ENCODE measurements at places on chromosomes 12 and 14. TPM values are rescaled to one million over a fixed set of nuclear protein-coding genes. Genes with fewer than 3 reads are reported as not detected.

The HNF1A gene
- polyA plus RNA-seq, result not detected

The TRHDE gene
- 0.40 TPM for polyA plus RNA-seq

GRCh38 chr14:26729851-26730250 lies 132.0 kb upstream of the NOVA1 start:
- no peak for DNase-seq

GRCh38 chr14:83566567-83566966 lies 1963.4 kb upstream of the FLRT2 start:
- no peak for DNase-seq

All from hindlimb muscle (tissue), 1 donor.